Skin of body (tissue), 3 donors: ENCODE measurements at places on chromosomes 2 and 18.

GRCh38 chr2:55156984-55157383, 75.1 kb downstream of the CLHC1 start:
- DNase-seq: no peak

DNA sequence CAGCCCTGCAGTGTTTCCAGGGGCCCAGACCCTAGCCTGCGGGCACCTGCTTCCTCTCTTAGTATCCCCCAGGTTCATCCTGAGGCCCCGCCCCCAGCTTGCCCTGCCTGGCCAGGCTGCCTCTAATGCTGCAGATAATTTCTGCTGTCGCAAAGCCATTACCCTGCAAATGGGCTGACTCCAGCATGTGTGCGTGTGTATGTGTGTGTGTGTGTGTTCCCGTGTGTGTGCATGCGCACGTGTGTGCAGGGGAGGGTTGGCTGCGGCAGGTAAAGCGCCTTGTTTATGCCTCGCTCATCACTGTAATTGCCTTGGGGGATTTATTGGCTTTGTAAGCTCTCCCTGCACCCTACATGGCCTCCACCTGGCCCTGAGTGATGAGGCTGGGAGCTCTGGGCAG, 7.6 kb upstream of the PRSS56 start:
- no peak for DNase-seq

DNA sequence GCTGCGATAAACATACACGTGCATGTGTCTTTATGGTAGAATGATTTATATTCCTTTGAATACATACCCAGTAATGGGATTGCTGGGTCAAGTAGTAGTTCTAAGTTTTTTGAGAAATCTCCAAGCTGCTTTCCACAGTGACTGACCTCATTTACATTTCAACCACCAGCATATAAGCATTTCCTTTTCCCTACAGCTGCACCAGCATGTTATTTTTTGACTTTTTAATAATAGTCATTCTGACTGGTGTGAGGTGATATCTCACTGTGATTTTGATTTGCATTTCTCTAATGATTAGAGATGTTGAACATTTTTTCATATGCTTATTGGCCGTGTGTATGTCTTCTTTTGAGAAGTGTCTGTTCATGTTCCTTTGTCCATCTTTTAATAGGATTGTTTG, 22.8 kb downstream of the GALNT1 start:
- DNase-seq: no peak

DNA sequence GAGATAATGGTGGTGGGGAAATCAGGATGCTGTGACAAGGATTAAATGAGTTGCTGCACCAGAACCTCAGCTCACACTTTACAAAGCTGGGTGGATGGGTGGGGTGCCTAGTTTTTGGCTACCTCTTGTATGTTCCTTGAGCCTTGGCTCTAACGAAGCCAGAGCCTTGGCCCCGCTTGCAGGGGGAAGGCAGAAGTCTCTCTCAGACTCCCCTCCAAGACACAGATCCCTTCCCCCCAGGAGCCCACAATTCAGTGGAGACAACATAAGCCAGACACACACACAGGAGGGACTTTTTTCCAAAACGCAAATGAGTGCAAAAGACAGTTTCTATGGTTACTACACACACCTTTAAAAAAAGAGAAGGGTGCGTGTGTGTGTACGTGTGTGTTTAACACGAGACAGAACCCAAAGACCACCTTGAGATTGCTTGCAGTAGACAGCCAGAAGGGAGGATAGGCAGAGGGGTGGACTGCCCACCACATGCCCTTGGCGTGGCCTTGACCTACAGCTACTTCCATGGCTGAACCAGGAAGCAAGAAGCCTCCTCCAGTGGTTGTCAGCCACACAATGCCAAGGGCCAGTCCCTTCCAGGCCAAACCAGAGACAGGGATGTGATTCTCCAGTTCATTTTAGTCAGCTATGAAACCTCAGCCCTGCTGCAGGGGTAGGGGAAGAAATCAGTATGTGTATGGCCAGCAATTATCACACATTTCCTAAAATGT, 70.3 kb downstream of the BCL2L11 start:
- no peak for DNase-seq

DNA sequence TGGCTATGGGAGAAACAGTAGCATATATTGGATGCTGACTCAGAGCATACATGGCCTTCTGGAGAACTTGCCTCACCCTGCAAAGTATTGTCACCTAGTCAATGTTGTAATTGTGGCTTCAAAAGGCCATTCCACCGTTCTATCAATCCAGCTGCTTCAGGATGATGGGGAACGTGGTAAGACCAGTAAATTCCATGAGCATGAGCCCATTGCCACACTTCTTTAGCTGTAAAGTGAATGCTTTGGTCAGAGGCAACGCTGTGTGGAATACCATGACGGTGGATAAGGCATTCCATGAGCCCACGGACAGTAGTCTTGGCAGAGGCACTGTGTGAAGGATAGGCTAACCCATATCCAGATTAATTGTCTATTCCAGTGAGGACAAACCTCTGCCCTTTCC, 1300.1 kb upstream of the ACVR2A start:
- DNase-seq: no peak

DNA sequence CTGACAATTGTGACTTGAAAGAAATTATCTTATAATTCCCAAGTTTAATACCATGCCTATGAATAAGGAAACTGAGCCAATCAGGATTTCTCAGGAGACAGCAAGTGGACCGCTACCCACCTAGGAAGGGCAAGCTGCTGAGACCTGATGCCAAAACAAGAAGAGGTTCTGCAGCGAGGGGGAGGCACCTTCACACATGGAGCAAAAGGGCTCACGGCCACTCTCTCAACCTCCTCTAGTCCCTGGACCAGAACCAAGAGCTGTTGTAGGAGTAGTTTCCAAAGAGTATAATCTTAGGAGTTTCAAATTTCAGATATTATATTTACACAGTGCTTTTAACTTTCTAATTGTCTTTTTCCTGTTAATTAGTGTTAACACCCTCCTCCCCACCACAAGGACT, 154.7 kb upstream of the ETAA1 start:
- DNase-seq: no peak

GRCh38 chr2:55810622-55811020, 113.0 kb downstream of the EFEMP1 start:
- DNase-seq: no peak
